ENCODE measurements at places on chromosomes 7 and 10.

GRCh38 chr10:25547382-25547781, 372.6 kb downstream of the GPR158 start:
- H3K36me3 ChIP-seq: no peaks in the 10 kb centered on the region
- H3K27ac ChIP-seq: peak overlapping the region; percentile 43
- H3K27me3 ChIP-seq: no peaks in the 10 kb centered on the region
- H3K4me1 ChIP-seq: peaks cover 8% of the 10 kb centered on the region

- no peak overlapping the region for H3K4me3 ChIP-seq
- no peaks in the 10 kb centered on the region for H3K27me3 ChIP-seq
- H3K27ac ChIP-seq: no peak overlapping the region
- H3K4me1 ChIP-seq: no peaks in the 10 kb centered on the region
- DNase-seq: no peak
- no peaks in the 10 kb centered on the region for H3K36me3 ChIP-seq
Measured at GRCh38 chr10:61173450-61173849, 229.5 kb upstream of the RHOBTB1 start.

- H3K36me3 ChIP-seq: peaks cover 21% of the 10 kb centered on the region
- H3K27ac ChIP-seq: no peak overlapping the region
- no peaks in the 10 kb centered on the region for H3K4me1 ChIP-seq
- H3K27me3 ChIP-seq: no peaks in the 10 kb centered on the region
- H3K4me3 ChIP-seq: no peak overlapping the region
Measured at GRCh38 chr7:100366411-100367250, 6.7 kb upstream of the PILRA start.

GRCh38 chr10:118002581-118002980, 44.2 kb downstream of the RAB11FIP2 start:
- DNase-seq: no peak
- no peaks in the 10 kb centered on the region for H3K4me1 ChIP-seq
- no peak overlapping the region for H3K27ac ChIP-seq
- H3K27me3 ChIP-seq: no peaks in the 10 kb centered on the region

GRCh38 chr7:44998153-44998871, 1.7 kb upstream of the CCM2 start:
- no peaks in the 10 kb centered on the region for H3K36me3 ChIP-seq
- no peak overlapping the region for H3K4me3 ChIP-seq
- peaks cover 8% of the 10 kb centered on the region for H3K4me1 ChIP-seq
- no peaks in the 10 kb centered on the region for H3K27me3 ChIP-seq
- no peak for DNase-seq

DNA sequence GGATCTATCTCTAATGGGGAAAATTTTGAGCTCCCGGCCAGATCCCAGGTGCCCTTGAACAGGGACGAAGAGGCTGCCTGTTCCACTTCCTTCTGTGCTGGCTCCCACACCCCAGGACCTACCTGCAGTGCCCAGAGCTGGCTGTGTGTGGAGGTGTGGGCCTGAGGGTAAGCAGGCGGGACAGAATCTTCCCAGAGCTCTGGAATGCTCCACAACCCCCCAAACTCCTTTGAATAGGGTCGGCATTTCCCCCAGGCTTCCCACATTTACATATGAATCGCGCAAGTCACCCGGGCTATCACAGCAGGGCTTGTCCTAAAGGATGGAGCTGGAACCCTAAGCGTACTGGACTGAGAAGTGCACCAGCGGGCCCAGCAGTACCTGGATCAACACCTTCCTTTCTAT, 95.9 kb downstream of the DNMBP start:
- H3K27ac ChIP-seq: no peak overlapping the region
- no peak overlapping the region for H3K4me3 ChIP-seq
- no peaks in the 10 kb centered on the region for H3K27me3 ChIP-seq

Data from astrocyte (in vitro differentiated cells and primary cell).